ENCODE measurements at places on chromosomes 2 and 18. TPM values are rescaled to one million over a fixed set of nuclear protein-coding genes. Genes with fewer than 3 reads are reported as not detected.

- H3K27me3 ChIP-seq = peaks cover 26% of the 10 kb centered on the region
- H3K27ac ChIP-seq = no peak overlapping the region
- H3K36me3 ChIP-seq = no peaks in the 10 kb centered on the region
- H3K4me1 ChIP-seq = peaks cover 2% of the 10 kb centered on the region
- no peak for DNase-seq
These were observed 32.6 kb downstream of the MARCHF4 start for GRCh38 chr2:216339456-216340279.

GRCh38 chr2:60336442-60337141 is 216.9 kb downstream of the BCL11A start:
- peak overlapping the region; percentile 38 for H3K27ac ChIP-seq
- H3K27me3 ChIP-seq = peaks cover 6% of the 10 kb centered on the region
- DNase-seq = no peak
- no peaks in the 10 kb centered on the region for H3K36me3 ChIP-seq

The CHRND gene
- not detected for total RNA-seq

- H3K36me3 ChIP-seq = peaks cover 2% of the 10 kb centered on the region
- no peak overlapping the region for H3K4me3 ChIP-seq
- H3K4me1 ChIP-seq = peaks cover 29% of the 10 kb centered on the region
- H3K27ac ChIP-seq = no peak overlapping the region
- DNase-seq = no peak
These were observed 98.6 kb downstream of the BABAM2 start for GRCh38 chr2:27989149-27989548.

DNA sequence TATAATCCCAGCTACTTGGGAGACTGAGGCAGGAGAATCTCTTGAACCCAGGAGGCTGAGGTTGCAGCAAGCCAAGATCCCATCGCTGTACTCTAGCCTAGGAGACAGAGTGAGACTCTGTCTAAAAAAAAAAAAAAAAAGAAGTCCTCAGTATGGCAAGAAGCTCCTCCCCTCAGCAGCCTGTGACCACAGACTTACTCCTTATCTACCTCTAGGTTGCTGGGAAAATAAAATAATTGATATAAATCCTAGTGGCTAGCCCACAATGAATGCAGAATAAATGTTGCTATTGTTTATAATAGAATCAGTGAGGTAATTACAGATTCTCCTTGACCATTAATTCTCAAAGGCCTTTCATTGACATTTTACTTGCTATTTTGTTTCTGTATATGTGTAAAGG is 70.6 kb downstream of the IRS1 start:
- H3K36me3 ChIP-seq = no peaks in the 10 kb centered on the region
- DNase-seq = no peak
- peaks cover 33% of the 10 kb centered on the region for H3K4me1 ChIP-seq
- no peaks in the 10 kb centered on the region for H3K27me3 ChIP-seq

DNA sequence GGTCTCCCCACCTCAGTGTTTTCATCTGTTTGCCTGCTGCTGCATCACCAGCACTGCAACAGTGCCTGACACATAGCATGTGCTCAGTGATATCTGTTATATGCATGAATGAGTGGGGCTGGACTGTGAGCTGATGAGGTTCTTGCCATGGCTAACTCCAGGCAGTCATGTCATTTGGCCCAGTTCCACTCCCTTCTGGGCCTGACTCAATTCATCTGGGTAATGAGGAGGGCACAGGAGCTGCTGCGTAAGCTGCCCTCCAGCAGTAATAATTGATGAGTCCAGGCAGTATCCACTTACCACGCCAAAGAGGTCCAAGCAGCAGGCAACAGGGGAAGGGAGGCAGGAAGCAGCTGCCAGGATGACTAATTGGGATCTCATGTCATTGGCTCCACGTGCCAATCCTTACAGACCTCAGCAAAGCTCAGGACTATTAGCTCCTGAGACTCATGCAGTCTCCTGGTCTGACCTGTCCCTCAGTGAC is 34.1 kb upstream of the MAT2A start:
- H3K27me3 ChIP-seq = no peaks in the 10 kb centered on the region
- H3K4me3 ChIP-seq = no peak overlapping the region
- H3K27ac ChIP-seq = no peak overlapping the region
- H3K36me3 ChIP-seq = no peaks in the 10 kb centered on the region
- H3K4me1 ChIP-seq = peaks cover 10% of the 10 kb centered on the region

The TMEFF2 gene
- 2.0 TPM for total RNA-seq

DNA sequence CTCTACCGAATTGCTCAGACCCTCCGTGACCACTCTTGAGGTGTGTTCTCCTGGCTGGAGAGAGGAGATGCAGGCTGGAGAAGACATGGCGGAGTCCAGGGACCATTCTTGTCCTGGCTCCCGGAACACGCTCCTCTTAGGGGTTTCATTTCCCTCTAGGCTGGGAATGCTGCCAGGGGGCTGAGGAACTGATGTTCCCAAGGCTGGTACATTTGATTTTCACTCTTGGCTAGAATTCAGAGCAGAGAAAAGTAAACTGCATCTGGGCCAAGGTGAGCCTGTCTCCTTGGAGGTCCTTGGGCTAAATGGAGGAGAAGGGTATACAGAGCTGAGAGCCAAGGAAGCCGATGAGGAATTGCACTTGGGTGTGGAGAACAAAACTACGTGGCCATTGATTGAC is 28.2 kb upstream of the LBH start:
- H3K4me3 ChIP-seq = no peak overlapping the region
- H3K4me1 ChIP-seq = no peaks in the 10 kb centered on the region
- H3K27me3 ChIP-seq = peaks cover 25% of the 10 kb centered on the region
- no peak for DNase-seq
- no peaks in the 10 kb centered on the region for H3K36me3 ChIP-seq

The CIDEA gene
- total RNA-seq = not detected

The HOXD13 gene
- not detected for total RNA-seq

The GALNT1 gene
- total RNA-seq = 92.1 TPM

- H3K4me3 ChIP-seq = no peak overlapping the region
- no peaks in the 10 kb centered on the region for H3K27me3 ChIP-seq
- no peak for DNase-seq
- peaks cover 21% of the 10 kb centered on the region for H3K4me1 ChIP-seq
These were observed 684.4 kb downstream of the IRS1 start for GRCh38 chr2:226115102-226115831.

DNA sequence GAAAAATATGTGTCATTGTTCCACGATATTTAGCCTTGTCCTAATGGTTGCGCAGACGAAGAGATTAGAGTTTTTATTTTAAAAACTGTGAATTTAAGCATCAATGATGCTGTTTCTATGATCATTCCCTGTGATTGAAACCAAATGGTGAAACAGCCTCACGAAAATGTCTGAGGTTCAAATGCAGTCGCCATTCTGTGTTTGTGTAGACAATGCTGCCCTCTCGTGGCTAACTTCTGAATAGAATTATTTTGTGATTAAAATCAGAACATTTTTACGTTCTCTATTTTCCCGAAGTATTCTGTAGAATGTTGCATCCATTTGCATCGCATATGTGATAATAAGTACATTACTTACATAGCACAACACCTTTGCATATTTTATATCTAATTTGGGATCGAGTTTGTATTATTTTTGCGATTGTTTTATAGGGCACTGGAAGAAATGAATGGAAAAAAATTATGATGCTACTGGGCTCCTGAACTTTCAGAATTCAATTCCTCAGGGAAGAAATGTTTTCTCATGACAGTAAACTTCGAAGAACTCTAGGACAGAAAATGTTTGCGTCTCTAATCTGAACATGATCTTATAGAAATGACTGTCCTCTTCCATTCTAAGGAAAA is 54.8 kb upstream of the CREB1 start:
- no peak overlapping the region for H3K27ac ChIP-seq
- H3K27me3 ChIP-seq = peaks cover 5% of the 10 kb centered on the region
- no peaks in the 10 kb centered on the region for H3K36me3 ChIP-seq

- no peaks in the 10 kb centered on the region for H3K27me3 ChIP-seq
- no peak overlapping the region for H3K4me3 ChIP-seq
- no peak for DNase-seq
- no peaks in the 10 kb centered on the region for H3K4me1 ChIP-seq
- no peak overlapping the region for H3K27ac ChIP-seq
These were observed 647.1 kb upstream of the CRIM1 start for GRCh38 chr2:35708411-35708923.

DNA sequence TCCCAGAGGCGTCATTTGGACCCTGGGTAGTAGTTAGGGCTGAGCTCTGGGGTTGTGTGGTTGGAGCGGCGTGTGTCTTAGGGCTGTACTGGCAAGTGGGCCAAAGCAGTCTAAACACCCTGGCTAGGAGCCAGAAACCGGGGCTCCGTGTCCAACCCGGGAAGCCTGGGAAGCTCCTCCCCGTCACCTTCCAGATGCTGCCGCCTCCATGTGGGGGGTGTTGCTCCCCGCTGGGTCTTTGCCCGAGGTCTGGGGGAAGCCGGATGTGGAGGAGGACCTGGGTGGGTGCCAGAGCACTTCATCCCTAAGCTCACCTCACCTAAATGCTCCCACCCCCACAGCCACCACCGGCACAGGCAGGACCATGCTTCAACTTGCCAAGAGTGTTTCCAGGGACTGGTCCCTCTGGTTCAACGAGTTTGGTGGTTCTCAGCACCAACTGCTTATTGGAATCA is 25.4 kb downstream of the TET3 start:
- H3K36me3 ChIP-seq = peaks cover 4% of the 10 kb centered on the region
- H3K4me3 ChIP-seq = no peak overlapping the region
- peaks cover 26% of the 10 kb centered on the region for H3K4me1 ChIP-seq
- H3K27me3 ChIP-seq = no peaks in the 10 kb centered on the region

GRCh38 chr2:235485362-235485761 is 8.5 kb upstream of the AGAP1 start:
- H3K4me3 ChIP-seq = no peak overlapping the region
- H3K27me3 ChIP-seq = peaks cover 11% of the 10 kb centered on the region
- DNase-seq = no peak
- H3K36me3 ChIP-seq = no peaks in the 10 kb centered on the region
- H3K27ac ChIP-seq = no peak overlapping the region

DNA sequence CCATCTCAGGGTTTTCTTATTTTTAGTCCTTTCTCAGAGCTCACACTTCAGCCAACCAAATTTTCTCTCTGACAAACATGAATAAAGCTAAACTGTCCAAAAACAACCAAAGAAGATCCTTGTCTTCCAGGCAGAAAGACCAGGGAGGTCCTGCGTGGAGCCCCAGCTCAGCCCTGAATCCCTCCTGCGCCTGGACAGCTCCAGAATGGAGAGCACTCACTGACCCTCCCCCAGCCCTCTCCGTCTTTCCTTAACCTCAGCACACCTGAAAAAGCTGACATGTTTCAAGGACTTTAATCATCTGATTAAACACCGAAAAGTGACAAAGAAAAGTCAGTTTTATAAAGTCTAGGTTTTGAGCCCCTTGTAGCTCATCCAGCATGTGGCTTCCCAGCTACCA is 22.9 kb upstream of the GNAL start:
- H3K27ac ChIP-seq = no peak overlapping the region
- H3K4me1 ChIP-seq = peaks cover 18% of the 10 kb centered on the region
- H3K36me3 ChIP-seq = no peaks in the 10 kb centered on the region
- H3K4me3 ChIP-seq = no peak overlapping the region
- H3K27me3 ChIP-seq = peaks cover 14% of the 10 kb centered on the region

GRCh38 chr2:795531-796041 is 118.4 kb upstream of the TMEM18 start:
- no peaks in the 10 kb centered on the region for H3K36me3 ChIP-seq
- H3K4me1 ChIP-seq = no peaks in the 10 kb centered on the region
- H3K27me3 ChIP-seq = no peaks in the 10 kb centered on the region

GRCh38 chr2:189366349-189366748 is 74.9 kb upstream of the WDR75 start:
- H3K27ac ChIP-seq = no peak overlapping the region
- no peaks in the 10 kb centered on the region for H3K4me1 ChIP-seq
- no peaks in the 10 kb centered on the region for H3K36me3 ChIP-seq
- no peaks in the 10 kb centered on the region for H3K27me3 ChIP-seq

The GCG gene
- total RNA-seq = 92.9 TPM

The MRPL30 gene
- 37.3 TPM for total RNA-seq

DNA sequence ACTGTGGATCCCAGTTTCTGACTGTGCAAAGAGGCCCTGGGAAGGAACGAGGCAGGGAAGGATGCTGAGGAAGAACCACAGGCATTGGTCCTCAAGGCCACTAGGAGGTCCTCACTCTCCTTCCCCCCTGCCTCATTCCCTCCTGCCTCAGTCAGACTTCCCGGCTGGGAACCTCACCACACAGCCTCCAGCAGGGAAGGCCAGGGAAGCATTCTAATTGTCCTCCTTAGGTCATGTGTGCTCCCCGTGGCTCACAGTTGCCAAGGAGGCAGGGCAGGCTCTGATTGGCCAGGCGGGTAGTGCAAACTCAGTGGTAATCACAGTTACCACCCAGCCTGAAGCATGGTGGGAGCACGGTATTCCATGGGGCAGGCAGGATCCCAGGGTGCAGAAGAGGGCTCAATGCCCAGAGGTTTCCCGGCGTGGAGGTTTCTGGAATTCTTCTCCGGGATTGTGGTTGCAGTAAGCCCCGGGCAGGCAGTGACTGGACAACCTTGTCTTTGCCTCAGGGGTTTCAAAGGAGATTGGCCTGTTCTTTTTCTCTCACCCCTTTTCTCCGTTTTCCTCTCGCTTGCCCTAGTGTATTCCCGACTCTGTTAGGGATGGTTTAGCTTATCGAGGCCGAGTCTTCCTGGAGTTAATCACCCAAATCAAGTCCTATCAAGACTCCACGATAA is 27.1 kb downstream of the FER1L5 start:
- DNase-seq = no peak
- H3K27me3 ChIP-seq = peaks cover 14% of the 10 kb centered on the region
- H3K36me3 ChIP-seq = no peaks in the 10 kb centered on the region
- H3K4me1 ChIP-seq = no peaks in the 10 kb centered on the region
- no peak overlapping the region for H3K4me3 ChIP-seq
- no peak overlapping the region for H3K27ac ChIP-seq

- H3K27me3 ChIP-seq = no peaks in the 10 kb centered on the region
- H3K4me1 ChIP-seq = no peaks in the 10 kb centered on the region
- H3K27ac ChIP-seq = no peak overlapping the region
- no peaks in the 10 kb centered on the region for H3K36me3 ChIP-seq
These were observed 50.9 kb upstream of the MGAT4A start for GRCh38 chr2:98781822-98782221.

GRCh38 chr2:163207693-163208370 is 369.3 kb upstream of the KCNH7 start:
- H3K27me3 ChIP-seq = no peaks in the 10 kb centered on the region
- H3K4me3 ChIP-seq = no peak overlapping the region
- no peak for DNase-seq

GRCh38 chr2:44774826-44775492 is 166.5 kb upstream of the SIX3 start:
- peaks cover 19% of the 10 kb centered on the region for H3K4me1 ChIP-seq
- H3K4me3 ChIP-seq = no peak overlapping the region
- no peak overlapping the region for H3K27ac ChIP-seq
- peaks cover 33% of the 10 kb centered on the region for H3K27me3 ChIP-seq

GRCh38 chr2:218021536-218022071 is 18.8 kb upstream of the TNS1 start:
- H3K4me3 ChIP-seq = no peak overlapping the region
- no peak for DNase-seq
- no peak overlapping the region for H3K27ac ChIP-seq

The NCKAP1 gene
- total RNA-seq = 111 TPM

The SH3BP4 gene
- 49.0 TPM for total RNA-seq
